ENCODE measurements at places on chromosomes 1 and 21.

DNA sequence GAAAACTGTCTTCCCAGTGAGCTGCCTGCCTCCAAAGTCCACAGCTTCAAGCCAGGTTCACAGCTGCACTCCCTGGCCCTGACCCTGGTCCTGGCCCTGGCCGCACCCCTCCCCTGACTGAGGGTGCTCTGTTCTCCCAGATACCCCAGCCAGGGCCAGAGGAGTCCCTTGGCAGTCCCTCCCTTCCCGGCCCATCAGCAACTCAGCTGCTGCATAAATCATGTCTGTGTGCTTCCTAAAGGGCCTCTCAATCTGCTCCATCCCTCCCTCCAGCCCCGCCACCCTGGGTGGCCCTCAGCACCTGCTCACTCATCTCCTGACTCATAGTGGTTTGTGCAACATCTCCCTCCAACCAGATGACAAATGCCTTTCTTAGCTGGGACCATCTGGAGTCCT lies 24.8 kb upstream of the C1orf174 start:
- DNase-seq, result peak; percentile 44

DNA sequence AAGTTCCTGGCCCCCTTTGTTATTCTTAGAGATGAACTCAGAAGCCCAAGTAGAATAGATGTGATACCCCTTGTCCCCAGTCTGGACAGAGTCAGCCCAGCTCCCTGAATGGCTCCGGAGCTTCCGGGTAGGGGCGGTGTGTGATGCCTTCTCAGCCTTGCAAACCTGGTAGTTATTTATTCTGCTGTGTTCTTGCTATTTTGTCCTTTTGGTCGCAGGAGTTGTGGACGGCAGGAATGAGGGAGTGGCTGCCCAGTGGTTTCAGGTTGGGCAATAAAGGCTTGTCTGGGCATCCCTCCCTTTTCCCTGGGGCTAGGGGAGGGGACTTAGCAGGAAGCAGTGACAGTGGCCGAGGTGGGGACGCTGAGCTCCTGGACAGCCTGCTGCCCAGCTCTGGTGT lies 2.8 kb downstream of the PTPRU start:
- no peak for DNase-seq

DNA sequence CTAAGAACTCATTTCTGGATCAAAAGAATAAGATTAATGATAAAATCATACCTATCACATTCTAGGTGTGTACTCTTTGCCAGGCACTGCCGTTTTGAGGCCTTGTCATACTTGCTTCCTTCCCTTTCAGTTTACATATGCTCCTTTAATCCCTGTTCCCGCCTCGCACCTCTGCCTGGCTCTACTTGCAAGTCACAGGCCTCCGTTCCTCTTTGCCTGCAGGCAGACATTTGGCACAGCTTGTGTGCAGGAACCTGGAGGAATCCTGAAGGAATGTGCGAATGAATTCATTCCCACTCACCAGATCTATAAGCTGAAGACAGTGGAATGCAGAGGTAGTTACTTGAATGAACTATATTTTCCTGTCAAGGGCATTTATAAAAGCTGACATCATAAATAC lies 13.8 kb downstream of the WLS start:
- no peak for DNase-seq

- no peak for DNase-seq
Measured at GRCh38 chr1:179785031-179785431, 41.9 kb downstream of the FAM163A start.

DNA sequence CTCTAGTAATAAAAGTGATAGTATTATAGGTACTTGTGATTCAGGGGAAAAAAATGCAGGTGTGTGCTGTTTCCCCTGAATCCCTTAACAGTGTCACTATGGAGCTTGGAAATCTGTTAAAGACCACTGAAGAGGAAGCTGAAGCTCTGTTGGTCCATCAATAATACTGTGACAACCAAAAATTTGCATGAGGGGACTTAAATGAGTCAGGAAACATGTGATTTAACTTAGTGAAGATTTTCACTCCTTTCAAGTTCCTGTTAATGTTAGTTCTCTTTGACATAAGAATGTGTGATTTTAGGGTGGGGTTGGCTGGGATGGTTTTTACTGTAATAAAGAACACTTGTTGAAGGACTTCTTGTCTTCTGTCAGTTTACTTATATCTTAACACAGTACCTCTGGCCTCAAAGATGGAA lies 32.0 kb downstream of the VANGL2 start:
- no peak for DNase-seq

DNA sequence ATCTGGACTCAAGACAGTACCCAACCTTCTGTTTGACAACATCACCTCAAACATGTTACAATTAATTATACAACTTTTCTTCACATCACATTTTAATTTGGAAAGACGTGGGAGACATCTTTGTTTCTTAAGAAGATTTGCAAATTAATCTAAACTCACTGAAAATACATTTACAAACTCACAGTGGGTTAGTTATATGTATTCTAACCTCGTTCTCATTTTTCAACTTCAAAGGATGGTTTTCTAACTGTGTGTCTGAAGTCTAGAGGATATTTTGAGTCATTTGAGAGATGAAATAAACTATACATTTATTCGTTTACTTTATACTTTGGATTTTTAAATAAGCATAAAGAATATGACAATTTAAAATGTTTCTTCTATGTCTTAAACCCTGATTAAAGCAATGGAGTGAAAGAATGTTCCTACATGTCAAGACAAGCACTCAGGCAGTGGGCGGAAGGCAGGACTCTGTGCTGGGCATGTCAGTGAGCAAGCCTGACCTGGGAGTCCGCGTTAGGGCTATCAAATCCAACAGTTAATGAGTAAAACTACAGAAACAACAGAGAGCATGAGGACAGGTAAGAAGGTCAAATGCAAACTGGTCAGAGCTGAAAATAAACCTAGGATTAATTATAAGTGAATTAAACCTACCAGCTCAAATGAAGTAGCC lies 76.5 kb upstream of the CTTNBP2NL start:
- DNase-seq, result no peak

DNA sequence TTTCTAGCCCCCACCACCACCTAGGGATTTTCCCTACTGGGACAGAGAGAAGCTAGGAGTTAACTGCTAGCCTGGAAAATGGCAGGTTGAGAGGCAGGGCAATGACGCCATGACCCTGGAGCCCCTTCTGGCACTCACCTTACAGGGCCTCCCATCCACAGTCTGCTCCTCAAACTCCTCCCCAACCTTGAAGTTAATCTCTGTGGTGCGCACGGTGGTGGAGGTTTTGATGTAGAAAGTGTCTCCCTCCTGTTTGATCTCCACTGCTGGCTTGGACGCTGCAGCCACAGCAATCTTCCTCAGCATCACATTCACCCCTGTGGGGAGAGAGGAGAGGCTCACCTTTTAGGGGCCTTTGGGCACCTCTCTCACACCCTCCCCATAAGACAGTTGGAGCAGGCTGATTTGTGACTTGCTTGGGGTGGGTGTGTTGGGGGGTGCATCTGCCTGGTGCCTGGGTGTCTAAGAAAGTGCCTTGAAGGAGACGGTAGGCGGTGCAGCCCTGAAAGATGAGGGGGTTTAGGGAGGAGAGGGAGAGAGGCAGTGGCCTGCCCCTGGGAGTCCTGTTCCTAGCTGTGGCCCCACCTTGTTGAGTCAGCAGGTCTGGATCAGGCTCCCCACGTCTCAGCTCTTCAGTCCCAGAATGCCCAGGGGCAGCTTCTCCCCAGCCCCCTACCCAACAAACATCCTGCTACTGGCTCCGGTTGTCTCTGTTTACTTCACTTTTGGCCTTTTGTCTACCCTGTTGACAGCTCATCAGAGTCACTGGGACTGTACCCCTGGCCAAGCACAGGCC lies 4.4 kb downstream of the CRABP2 start:
- DNase-seq, result no peak

DNA sequence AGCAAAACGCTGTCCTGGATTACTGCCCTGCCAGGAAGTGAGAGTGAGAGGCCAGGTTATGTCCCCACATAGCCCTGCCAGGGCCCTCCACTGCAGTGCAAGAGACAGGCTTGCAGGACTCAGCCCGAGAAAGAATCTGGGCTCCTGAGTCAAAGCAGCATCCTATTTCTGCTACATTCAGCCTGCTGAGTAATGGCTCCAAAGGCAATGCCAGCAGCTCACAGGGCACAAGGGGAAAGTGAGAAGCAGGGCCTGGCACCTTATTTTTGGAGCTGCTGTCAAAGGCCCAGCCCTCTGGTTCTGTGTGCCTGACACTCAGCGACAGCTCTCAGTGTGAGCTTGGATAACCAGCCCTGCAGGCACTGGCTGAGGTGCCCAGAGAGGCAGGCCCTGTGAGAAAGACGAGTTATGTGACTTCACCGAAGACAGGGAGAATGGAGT lies 83.9 kb downstream of the DTL start:
- DNase-seq, result no peak

- DNase-seq, result no peak
Measured at GRCh38 chr1:28144203-28145135, 32.0 kb downstream of the PTAFR start.

GRCh38 chr1:94543001-94543400 lies 1.4 kb upstream of the F3 start:
- DNase-seq, result no peak

GRCh38 chr1:222346955-222347354 lies 200.9 kb downstream of the HHIPL2 start:
- no peak for DNase-seq

GRCh38 chr1:175673371-175674150 lies 69.8 kb downstream of the TNR start:
- DNase-seq, result no peak

- no peak for DNase-seq
Measured at GRCh38 chr21:44390886-44391285, 37.5 kb downstream of the TRPM2 start.

GRCh38 chr21:31509194-31510017 lies 150.1 kb upstream of the SOD1 start:
- DNase-seq, result no peak
